Endodermal cell (in vitro differentiated cells): ENCODE measurements at places on chromosomes 12 and 14.

GRCh38 chr12:75870878-75871277 lies 160.7 kb downstream of the PHLDA1 start:
- no peak for DNase-seq

DNA sequence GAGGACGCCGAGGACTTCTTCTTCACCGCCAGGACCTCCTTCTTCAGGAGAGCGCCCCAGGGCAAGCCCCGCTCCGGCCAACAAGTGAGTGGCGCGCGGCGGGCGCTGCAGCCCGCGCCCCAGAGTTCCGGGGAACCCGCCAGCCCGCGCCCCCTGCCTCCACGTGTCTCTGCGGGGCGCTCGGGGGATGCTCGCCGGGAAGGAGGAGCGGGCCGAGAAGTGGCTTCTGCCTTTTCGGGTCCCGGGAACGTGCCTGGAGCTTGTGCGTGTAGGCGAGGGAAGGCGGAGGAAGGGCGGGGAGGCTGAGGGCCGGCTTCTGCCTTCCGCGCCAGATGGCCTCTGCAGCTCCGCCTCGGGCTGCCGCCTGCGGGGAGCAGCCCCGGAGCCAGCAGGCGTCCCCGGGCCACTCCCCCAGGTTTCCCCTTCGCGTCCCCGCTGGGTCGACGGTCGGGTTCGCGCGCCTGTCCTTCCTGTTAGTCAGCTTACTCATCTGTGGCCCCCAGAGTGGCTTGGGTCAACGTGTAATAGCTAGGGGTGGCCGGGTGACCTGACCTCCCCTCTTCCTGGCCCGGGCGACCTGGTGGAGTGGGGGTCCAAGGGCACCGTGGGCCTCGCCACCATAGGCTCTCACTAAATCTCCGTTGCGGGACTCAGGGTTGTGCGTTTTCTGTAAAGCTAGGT lies 505 bp downstream of the RASSF3 start:
- DNase-seq = peak; percentile 91

DNA sequence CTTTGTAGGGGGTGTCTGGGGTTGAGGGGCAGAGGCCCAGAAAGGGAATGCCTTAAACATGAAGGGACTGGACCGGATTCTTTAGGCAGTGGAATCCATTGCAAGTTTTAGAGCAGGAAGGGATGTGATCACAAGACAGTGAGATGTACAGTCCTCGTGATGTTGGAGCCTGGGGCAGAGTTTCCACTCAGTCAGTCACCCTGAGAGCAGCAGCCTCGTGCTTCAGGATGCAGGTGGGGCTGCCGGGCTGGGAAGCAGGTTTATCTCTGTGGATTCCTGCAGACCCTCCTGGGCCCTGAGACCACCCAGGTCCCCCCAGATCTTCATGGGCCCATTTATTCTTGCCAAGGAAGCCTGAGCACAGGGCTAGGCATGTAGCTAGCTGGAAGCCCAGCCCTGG lies 38.5 kb downstream of the RIN3 start:
- DNase-seq = no peak

- DNase-seq = no peak
Observed at GRCh38 chr14:21219120-21219519, 50.1 kb downstream of the HNRNPC start.

GRCh38 chr12:112063273-112063672 lies 45.3 kb downstream of the NAA25 start:
- no peak for DNase-seq

DNA sequence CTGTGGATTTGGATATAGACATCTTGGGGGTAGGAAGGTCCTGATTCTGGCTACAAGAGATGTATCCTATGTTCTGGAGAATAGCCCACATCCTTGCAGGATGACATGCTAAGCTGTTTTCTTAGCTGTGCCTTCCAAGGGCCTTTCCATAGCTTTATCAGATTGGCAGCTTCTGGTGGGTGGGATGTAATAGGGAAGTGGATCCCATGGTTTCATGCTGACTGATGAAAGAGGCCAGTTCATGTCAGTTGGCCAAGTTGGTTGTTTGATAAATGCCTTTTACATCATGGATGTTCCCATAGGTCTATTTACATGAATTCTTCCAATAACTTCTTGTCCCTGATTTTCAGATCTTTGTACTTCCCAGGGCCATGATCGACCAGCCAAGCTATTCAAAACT lies 169.1 kb upstream of the RMST start:
- DNase-seq = no peak

GRCh38 chr12:84913129-84913515 lies 523 bp upstream of the SLC6A15 start:
- peak; percentile 80 for DNase-seq

GRCh38 chr12:67239061-67239460 lies 30.1 kb upstream of the CAND1 start:
- DNase-seq = no peak

GRCh38 chr12:13208533-13209435 lies 12.3 kb downstream of the EMP1 start:
- peak; percentile 69 for DNase-seq

DNA sequence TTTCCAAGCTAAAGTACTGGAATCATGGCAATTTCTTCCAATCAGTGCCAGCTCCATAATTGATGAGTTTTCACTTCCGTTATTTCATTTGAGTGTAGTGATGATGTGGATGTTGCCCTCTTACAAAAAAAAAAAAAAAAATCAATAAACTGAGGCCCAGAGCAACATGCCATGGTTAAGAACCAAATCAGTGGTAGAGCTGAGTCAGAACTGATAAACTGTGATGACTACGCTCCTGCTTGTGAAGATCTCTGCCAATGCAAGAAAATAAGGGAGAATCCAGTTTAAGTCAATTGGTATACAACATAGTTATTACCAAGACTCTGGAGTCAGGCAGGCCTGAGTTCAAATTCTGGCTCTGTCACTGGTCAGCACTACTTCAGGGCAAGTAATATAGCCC lies 102.7 kb downstream of the GPR135 start:
- DNase-seq = no peak

DNA sequence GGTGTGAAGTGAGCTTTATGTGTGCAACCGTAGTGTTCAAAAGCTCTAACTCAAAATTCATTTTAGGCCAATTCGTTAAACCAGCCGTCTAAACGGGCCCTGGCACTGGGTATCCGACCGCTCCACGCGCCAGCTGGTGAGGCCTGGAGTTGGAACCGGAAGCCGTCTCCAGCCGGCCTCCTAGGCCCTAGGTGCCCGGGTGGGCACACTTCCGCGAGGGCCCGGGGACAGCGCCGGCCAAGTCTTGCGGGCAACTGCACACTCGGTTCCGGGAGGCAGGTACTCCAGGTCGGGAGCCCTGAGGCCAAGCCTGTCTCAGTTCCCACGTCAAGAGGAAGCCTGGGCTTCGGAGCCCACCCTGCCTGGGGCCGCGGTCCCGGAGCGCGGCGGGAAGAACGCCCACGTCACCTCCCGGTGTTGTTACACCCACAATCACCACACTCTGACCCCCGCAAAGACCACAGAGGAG lies 16.2 kb downstream of the OTX2 start:
- DNase-seq = peak; percentile 83

DNA sequence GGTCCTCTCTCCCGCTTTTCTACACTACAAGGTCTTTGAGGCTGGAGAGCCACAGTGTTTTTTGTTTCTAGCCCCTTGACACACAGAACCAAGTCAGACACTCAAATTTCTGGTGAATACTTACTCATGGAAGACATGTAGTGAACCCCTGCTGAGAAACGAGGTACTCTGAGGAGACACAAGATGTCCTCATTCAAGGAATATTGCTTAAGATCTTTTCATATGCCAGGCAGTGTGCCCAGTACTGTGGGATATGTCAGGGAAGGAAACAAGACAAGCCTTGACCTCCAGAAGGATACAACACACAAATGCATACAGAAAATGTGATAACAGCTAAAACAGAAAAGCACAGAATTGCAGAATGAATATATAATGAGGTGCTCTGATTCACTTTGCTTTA lies 75.9 kb downstream of the TMTC1 start:
- no peak for DNase-seq

DNA sequence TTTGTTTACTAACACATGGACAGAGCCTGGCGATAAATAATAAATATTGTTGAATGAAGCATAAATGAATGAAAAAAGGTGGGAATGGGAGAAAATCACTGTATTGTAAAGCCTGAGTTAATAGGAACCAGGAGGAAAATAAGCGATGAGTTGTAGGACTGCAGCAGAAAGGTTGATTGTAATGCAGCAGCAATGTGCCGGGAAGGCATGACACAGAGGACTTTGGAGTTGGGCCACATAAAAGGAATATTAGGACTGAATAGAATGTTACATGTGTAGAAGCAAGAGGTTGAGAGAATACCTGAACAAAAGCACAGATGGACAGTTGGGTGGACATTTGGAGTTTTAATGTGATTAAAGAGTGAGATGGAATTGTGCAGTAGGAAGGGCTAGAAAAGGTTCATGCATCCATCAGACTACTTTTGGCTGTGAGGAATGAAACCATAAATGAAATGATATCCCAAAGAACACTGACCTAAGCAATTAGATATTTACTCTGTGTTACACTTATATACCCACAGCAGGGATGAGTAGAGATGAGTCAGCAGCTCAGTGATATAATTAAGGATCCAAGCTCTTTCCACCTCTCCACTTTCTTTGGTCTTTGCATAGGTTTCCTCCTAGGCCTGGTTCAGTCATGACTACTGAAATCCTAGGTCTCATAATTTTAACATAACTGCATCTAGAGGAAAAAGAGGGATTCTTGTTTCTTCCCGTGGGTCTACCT lies 55.4 kb downstream of the CCER1 start:
- no peak for DNase-seq
